ENCODE measurements at places on chromosomes 3 and 15.

DNA sequence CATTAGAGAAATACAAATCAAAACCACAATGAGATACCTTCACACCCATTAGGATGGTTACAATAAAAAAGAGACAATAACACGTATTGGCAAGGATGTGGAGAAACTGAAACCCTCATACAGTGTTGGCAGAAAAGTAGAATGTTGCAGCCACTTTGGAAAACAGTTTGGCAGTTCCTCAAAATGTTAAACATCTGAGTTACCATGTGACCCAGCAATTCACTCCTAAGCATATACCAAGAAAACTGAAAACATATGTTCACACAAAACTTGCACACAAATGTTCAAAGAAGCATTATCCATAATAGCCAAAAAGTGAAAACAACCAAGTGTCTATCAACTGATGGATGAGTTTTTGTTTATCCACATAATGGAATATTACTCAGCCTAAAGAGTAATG, 166.9 kb upstream of the FAM3D start:
- no peak for DNase-seq

DNA sequence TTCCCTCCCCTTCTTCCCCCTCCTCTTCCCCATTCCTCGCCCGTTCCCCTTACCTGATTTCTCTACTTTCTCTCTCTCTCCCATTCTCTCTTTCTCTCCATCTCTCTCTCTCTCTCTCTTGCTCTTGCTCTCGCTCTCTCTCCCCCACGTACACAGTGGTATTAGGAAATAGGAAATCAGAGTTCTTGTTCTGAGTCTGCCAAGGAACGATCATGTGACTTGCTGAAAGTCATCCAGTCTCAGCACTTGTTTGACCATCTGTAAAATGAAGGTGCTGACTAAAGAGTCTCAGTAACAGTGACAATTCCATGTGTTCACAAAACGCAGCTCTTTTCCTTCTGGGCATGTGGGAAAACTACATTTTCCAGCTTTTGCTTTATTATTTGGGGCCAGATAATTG, 445.0 kb upstream of the TGFBR2 start:
- no peak for DNase-seq

GRCh38 chr3:170323331-170323730, 34.2 kb upstream of the SKIL start:
- no peak for DNase-seq

GRCh38 chr15:46997501-46997900, 719.8 kb upstream of the SEMA6D start:
- DNase-seq, result no peak

DNA sequence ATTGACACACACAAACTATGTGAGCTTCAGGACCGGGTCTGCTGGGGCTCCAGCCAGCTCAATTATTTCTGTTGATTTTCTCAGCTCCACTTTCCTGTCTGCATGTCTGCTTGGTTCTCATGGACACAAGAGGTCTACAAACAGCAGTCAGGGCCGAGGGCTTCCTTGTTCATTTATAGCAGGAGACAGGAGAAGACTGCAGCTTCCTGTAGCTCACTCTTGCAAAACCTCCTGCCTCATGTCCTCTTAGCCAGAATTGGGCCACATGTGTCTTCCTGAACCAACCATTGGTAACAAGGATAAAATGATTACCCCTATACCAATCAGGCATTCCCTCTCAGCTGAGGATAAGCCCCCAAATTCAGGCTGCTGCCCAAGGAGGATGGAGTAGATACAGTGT, 182.8 kb downstream of the TLE3 start:
- no peak for DNase-seq

DNA sequence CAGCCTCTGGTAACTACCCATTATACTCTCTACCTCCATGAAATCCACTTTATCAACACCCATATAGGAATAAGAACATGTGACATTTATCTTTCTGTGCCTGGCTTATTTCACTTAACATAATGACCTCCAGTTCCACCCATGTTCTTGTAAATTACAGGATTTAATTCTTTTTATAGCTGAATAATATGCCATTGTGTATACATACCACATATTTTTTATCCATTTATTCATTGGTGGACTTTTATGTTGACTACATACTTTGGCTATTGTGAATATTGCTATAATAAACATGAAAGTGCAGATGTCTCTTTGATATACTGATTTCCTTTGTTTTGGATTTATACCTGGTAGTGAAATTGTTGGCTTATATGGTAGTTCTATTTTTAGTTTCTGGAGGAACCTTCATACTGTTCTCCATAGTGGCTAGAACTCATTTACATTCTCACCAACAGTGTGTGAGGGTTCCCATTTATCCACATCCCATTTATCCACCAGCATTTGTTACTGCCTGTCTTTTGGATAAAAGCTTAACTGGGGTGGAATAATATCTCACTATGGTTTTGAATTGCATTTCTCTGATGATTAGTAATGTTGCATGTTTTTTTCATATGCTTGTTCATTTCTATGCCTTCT, 473.4 kb downstream of the TBL1XR1 start:
- no peak for DNase-seq

GRCh38 chr3:126474498-126475412, 936 bp downstream of the ZXDC start:
- DNase-seq, result peak; percentile 42

DNA sequence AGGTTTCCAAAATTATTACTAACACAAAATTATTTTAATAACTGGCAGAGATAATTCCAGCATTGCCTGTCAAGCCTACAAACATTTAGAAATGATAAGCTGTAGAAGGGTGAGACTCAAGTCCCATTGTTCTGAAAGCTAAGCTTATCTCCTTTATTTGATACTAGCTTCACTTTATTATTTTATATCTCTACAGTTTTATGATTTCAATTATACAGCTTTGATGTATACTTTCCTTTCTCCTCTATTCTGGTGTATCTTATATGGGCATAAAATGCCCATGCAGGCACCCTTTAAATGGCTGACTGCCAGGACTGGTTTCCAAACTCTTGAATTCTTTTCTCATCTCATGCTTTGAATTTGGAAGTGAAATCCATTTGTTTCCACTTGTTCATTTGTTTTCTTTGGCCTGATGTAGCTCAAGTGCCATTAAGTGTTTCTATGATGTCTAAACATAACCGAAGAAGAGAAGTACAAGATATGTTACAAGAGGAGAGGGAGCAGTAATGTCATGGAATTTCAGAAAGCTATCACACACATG, 372.1 kb upstream of the ARHGEF26 start:
- no peak for DNase-seq

GRCh38 chr3:3101660-3102458, 8.3 kb downstream of the IL5RA start:
- DNase-seq, result no peak

DNA sequence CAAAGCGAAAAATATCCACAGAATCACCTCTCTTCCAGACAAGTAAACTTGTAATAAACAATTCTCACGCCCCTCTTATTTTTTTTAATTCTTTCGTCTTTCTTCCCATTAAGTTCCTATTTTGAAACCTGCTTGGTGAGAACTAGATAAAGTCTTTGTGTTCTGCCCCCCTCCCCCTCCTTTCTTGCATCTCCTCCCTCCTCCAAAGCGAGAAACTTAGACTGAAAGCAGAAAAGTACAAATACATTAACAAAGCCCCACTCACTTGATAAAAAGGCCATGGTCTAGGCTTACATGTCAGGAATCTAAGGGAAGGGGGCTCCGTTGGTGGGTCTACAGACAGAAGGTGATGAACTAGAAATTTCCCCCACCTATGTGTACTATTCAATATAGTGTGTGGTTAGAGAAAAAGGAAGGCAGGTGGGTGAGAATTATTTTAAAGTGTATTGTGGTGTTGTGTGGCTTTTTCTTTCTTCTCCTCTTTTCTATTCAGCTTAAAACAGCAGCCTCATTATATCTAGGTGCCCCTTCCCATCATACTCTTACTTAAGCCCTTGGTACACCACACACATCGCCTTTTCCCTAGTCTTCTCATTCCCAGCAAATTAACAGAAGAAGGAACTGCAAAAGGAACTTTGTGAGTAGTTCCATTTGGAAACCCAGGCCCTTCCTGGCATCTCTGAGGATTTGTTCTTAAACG, 215.3 kb downstream of the MEIS2 start:
- DNase-seq, result no peak

GRCh38 chr15:70053716-70054229, 43.9 kb downstream of the TLE3 start:
- DNase-seq, result no peak

DNA sequence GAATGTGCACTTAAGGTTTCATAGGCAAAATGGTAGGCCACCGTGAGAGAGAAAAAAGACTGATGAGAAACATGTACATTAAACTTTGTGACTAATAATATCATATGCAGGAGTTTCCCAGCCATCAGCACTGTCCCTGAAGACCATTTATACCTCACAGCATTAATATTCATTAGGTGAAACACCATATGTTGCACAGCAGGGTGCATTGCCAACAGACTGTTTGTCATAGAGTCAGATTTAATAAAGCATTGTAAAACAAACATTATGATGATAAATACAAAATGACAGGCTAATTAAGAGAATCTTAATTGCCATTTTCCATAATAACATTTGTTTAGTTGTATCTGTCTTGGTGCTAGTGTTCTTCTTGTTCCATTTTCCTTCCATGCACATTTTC, 578.3 kb downstream of the EPHA3 start:
- no peak for DNase-seq

GRCh38 chr15:62895139-62895866, 147.2 kb upstream of the TPM1 start:
- DNase-seq, result no peak

DNA sequence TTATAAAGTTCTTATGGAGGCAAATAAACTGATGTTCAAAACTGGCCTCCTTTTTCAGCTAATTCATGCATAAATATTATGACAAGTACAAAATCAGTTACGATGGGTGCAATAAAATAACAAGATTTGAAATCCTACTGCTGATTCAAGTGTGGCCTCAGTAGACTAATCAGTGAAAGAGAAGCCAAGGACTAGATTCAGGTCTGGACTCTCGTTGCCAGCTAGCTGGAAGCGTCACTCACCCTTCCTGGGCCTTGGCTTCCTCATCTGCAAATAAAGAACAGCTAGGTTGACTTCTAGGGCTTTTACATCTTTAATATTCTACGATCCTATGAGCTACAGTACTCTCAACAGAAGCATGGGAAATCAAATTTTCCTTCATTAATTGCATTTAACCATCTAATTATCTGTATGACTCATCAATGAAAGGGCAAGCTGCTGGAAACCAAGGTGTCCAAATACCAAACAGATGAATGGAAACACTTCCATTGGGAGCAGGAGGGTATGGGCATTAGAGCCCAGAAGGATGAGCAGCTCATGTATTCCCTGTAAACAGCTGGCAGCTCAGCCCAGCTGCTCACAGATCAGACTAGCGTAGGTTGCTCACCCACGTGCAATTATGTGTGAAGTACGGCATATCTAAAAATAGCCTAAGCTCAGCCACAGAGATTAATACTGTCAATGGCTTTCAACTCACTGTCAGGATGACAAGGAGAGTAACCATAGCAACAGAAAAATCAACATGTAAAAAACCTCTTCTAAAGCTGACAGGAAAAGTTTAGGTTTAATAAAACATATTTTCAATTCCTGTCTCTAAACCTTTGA, 294.8 kb downstream of the PLCL2 start:
- DNase-seq, result peak; percentile 31

DNA sequence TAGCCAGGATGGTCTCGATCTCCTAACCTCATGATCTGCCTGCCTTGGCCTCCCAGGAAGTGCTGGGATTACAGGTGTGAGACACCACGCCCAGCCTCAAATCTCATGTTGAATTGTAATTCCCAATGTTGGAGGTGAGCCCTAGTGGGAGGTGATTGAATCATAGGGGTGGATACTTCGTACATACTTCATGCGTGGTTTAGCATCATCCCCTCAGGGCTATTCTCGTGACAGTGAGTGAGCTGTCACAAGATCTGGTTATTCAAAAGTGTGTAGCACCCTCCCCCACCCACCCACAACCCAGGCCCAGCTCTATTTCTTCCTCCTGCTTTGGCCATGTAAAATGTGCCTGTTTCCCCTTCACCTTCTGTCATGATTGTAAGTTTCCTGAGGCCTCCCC, 236.9 kb upstream of the IL12A start:
- DNase-seq, result no peak

DNA sequence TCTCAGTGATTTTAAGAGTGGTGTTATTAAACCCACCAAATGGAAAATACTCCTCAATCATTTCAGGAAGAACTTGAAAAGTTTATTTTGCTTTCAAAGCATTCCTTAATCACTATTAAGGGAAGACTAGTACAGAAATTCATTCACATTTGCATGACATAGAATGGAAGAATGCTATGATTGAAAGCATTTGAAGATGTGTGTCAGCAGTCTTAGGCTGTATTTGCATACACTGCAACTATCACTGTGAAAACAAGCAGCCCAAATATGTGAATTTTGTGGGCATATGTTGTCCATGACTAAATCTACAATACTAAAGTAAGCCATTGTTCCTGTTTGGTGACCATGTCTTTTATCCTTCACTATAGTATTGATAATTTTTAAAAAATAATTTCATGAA, 95.8 kb downstream of the CNTN3 start:
- no peak for DNase-seq

- DNase-seq, result no peak
Measured at GRCh38 chr15:101108461-101108775, 143.4 kb downstream of the CHSY1 start.

GRCh38 chr15:28117432-28117990, 18.4 kb upstream of the OCA2 start:
- no peak for DNase-seq

DNA sequence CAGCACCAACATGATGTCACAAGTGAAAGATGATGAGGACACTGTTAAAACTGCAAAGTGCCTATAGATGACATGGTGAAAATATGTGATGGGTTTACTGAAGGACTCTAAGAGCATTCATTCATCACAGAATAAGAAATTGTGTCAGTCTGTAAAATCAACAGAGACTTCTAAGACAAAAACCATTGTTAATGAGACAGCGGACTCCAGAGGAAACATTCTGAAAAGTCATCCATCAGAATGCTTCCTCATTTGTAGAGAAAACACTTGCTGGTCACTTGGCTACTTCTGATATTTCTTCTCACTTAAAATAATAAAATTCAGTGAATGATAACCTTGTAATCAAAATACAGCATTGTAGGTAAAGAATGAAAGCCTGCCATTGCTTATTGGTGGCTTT, 7.3 kb downstream of the PLSCR4 start:
- no peak for DNase-seq

DNA sequence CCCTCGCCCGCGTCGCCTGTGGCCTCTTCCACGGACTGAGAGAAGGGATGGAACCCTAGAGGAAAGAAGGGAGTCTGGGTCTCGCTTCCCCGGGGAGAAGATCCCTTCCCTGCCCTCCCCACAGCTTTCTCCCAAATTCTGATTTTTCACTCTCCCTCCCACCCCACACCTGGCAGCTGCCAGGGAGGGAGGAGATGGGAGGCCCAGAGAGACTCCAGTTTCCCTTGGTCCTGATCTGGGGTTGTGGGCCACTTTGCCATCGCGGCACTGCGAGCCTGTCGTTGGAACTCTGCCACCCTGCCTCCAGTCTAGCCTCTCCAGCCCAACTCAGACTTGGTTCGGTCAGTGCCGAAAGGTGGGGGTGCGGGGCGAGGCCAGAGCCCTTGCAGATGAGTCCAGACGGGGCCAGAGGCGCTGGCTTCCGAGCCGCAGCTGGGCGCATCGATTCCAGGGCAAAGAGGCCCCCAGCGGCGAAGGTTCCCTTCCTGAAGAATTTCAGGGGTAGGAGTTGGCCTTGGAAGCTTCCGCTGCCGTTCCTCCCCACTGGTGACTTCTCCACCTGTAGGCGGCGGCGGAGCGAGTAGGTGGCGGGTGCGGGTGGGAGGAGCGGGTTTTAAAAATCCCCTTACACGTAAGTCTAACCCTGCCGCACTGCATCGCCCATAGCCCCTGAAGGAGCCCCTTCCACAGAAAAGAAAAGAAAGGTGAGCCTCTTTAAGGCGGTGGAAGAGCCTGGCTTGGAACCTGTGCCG, 5.2 kb downstream of the WNT5A start:
- DNase-seq, result no peak
